ENCODE measurements at places on chromosomes 11 and 22. TPM values are rescaled to one million over a fixed set of nuclear protein-coding genes. Genes with fewer than 3 reads are reported as not detected.

DNA sequence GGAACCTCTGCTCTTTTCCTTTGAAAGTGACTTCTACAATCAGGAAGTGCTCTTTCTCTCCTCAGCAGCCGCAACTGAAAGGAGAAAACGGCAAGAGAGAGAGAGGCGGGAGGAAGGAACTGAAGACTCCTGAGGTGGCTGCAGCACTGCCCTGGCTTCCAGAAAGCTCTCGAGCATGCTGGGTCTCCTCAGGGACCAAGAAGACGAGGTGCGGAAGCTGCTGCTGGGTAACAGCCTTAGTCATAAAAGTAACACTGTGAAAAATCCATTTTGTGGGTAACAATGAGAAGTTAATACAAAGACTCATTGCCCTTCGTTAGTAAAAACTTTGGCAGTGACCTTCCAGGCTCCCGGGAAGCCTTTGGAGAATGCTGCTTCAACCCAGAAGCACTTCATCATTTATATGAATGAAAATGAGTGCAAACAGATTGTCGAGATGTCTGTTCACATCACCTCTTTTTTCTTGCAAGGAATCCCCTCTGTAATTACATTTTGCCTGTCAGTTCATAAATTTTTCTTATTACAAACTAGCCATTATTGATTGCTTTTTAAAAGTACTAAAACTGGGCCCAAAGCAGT lies 473.4 kb downstream of the SOX6 start:
- no peaks in the 10 kb centered on the region for H3K27me3 ChIP-seq
- H3K27ac ChIP-seq = no peak overlapping the region
- H3K4me3 ChIP-seq = no peak overlapping the region
- no peak for DNase-seq
- no peaks in the 10 kb centered on the region for H3K36me3 ChIP-seq

GRCh38 chr11:79637219-79637618 lies 196.4 kb upstream of the TENM4 start:
- no peak overlapping the region for H3K27ac ChIP-seq
- DNase-seq = no peak
- no peaks in the 10 kb centered on the region for H3K36me3 ChIP-seq
- H3K27me3 ChIP-seq = no peaks in the 10 kb centered on the region
- no peaks in the 10 kb centered on the region for H3K4me1 ChIP-seq
- no peak overlapping the region for H3K4me3 ChIP-seq

DNA sequence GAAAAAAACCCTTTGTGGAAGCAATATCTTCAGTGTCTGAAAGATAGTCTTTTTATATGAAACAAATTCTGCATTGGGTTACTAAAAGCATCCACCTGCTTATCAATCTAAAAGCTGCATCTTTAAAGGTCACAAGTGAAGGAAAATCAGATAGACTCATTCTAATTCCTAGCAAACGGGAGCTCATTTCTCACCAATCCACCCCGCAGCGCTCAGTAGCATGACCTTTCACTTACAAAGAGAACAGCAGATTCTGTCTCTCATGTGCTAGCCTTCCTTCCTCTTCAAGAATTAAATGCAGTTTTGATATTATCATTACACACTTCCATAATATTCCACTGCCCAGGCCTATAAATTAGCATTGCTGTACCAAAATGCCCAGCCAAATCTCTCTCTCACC lies 212.9 kb downstream of the CADM1 start:
- no peak overlapping the region for H3K27ac ChIP-seq
- no peaks in the 10 kb centered on the region for H3K36me3 ChIP-seq
- DNase-seq = no peak
- H3K4me1 ChIP-seq = no peaks in the 10 kb centered on the region
- H3K4me3 ChIP-seq = no peak overlapping the region

WEE1 gene
- polyA plus RNA-seq = 10.0 TPM
